ENCODE measurements at places on chromosomes 11 and 22.

DNA sequence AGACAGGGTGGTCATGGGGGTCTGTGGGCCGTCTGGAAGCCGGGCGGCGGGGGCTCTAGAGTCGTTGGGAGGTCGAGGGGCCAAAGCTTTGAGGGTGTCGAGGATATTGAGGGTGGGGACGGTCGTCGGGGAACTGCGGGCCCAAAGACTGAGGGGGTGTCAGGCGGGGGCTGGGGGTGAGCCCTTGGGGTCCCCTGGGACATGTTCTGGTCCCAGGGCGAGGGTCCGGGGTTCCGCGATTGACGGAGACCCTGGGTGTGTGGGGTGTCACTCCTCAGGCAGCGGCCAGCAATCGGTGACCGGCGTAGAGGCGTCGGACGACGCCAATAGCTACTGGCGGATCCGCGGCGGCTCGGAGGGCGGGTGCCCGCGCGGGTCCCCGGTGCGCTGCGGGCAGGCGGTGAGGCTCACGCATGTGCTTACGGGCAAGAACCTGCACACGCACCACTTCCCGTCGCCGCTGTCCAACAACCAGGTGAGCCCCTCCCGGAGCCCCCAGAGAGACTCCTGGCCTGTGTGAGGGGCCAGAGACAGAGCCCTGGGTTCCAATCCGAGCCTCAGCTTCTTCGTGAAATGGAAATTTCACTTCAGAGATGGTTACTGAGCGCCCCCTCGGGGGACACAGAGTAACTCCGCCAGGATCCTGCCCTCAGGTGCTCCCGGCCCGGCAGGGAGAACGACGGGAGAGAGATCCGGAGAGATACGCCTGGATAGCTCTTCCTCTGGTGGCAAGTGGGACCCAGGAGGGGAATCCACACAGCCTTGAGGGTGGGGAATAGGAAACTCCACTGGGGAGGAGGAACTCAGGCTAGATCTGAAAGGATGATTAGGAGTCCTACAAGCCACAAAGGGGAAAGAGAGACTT is 714 bp downstream of the SDF2L1 start:
- DNase-seq: peak; percentile 59

GRCh38 chr11:132772703-132773545 is 759.4 kb downstream of the OPCML start:
- DNase-seq: peak; percentile 18

DNA sequence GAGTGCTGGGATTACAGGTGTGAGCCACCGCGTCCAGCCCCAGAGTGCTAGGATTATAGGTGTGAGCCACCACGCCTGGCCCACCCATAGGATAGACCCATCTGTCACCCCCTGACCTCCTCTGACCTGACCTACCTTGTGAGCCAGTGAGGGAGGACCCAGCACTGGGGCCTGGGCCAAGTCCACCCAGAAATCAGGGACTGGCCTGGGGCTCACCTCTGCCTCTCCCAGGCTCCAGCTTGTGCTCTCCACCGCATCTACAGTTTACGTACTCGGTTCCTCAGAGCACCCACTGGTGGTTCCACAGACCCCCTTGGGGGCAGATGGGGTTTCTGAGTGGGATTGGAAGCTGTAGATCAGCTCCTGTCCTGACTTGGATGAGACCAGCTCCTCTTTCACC is 6.4 kb downstream of the SLC29A2 start:
- DNase-seq: no peak

DNA sequence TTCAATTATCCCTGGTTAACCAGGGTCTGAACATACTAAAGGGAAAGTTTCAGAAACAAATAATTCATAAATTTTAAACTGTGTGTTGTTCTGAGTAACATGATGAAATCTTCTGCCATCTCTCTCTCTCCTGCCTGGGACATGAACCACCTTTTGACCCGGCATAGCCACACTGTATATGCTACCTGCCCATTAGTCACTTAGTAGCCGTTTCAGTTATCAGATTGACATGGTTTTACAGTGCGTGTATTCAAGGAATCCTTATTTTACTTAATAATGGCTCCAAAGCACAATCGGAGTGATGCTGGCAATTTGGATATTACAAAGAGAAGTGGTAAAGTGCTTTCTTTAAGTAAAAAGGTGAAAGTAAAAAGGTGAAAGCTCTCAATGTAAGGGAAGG is 227.1 kb upstream of the CCDC179 start:
- no peak for DNase-seq

DNA sequence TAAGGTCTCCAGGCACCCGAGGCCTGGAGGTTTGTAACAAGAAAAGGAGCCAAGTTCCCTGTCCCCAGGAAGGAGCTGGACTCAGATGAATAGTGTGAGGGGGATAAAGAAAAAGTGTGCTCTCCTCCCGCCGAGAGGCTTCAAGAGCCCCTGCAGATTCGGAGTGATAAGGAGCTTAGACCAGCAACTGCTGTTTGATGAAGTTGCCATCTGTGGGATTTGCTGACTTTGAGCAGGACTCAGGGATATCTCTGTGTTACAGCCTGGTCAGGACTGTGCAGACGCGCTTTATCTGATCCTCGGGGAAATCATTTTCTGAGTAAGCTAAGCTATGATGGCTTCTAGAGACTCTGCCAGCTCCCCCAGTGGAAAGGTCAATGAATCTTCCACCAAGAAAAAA is 1017.0 kb downstream of the TBC1D22A start:
- no peak for DNase-seq

Measured in fibroblast of skin of right biceps (primary cell).